ENCODE measurements at places on chromosomes 5 and 9.

DNA sequence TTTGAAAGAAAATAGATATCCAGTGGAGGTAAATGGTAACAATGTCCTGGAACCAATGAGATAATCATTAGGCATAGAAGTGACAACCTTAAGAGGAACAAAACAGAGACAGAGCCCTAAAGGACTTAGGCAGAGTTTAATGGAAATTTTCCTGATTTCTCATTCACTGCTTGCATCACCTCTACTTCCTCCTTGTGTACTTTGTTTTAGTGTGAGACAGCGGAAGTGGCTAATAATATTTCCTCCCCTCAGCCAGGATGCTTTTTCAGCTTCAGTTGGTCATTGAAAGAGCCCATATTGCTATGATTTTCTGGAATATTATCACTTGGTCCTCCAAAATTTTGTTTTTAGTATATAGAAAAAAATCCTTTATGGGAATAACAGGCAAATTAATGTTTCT is 153.4 kb upstream of the MPDZ start:
- no peak for DNase-seq

GRCh38 chr9:18720691-18721090 is 246.7 kb downstream of the ADAMTSL1 start:
- no peak for DNase-seq

DNA sequence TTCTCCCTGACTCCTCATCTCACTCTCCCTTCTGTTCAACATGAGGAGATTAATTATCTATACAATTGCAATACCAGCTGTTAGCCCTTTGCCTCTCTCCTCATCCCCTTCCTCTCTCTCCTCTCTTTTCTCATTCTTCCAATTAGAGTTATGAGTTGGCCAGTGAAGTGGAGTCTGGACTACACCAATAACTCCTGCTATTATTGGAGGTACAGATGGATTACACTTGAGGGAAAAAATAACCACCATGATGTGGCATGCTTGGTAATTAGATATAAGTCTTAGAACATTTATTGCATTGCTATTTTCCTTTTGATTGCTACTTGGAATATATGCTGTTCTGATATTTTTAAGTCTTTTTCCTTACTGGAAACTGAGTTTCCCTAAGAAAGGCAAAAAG is 159.2 kb downstream of the FRMD3 start:
- no peak for DNase-seq

- no peak for DNase-seq
Observed at GRCh38 chr5:146082798-146083197, 22.6 kb downstream of the PLAC8L1 start.

Measured in left kidney (tissue), 8 donors.